ENCODE measurements at places on chromosomes 7 and 10.

- no peak for DNase-seq
Observed at GRCh38 chr7:108063520-108063933, 60.6 kb upstream of the LAMB1 start.

DNA sequence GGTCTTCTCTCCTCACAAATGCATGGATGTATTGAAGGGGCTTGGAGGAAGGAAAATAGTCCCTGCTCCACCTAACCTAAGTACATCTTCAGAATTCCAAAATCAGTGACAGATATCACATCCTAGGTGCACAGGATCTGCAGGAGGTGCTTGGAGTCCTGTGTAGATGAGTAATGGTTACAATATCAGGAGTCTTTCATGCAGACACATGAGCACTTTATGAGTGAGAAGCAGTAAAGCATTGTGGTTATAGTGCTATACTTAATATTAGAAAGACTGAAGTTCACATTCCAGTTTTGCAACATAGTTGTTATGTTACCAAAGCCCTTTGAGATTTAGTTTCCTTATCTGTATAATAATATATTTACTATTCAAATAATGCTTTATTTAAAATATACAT, 516.7 kb downstream of the NEBL start:
- DNase-seq: no peak

- DNase-seq: no peak
Observed at GRCh38 chr10:133230387-133231195, 574 bp downstream of the UTF1 start.

DNA sequence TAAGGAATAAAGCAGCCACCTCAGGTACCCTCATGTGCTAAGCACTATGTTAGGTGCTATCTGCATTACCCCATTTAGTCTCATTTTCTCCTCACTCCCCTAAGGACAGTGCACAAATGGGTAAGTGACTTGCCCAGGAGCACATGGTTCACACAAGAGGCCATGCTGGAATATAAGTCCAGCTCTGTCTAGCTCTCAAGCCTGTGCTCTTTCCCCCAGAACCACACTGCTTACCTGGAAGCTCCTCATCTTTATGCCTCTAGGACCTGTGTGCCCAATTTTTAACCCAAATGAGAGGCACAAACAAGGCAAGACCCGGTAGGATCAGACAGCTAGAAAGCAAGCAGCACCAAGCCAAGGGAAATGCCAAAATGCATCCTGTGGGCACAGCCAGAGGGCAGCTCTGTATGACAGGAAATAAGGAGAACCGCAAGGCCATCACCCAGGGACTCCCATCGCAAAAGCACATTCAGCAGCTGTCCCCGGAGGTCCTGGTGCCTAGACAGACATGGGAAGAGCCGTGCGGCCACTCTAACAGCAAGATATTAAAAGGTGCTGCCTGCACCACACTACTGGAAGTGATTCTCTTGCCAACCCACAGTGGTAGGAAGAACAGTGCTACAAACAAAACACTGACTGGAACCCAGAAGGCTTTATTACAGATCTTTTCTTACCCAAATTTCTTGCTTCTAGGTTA, 88.1 kb downstream of the GSAP start:
- no peak for DNase-seq

DNA sequence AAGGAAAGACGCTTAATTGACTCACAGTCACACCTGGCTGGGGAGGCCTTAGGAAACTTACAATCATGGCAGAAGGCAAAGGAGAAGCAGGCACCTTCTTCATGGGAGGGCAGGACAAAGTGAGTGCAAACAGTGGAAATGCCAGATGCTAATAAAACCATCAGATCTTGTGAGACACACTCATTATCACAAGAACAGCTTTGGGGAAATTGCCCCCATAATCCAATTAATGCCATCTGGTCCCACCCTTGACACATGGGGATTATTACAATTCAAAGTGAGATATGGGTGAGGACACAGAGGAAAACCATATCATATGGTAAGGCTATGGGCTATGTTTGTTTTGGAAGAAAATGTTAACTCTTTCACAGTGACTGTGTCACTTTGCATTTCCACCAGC, 1272.5 kb upstream of the CELF2 start:
- no peak for DNase-seq

- no peak for DNase-seq
Observed at GRCh38 chr7:80175744-80176143, 41.1 kb downstream of the GNAI1 start.

GRCh38 chr7:135758531-135758932, 9.9 kb upstream of the FAM180A start:
- no peak for DNase-seq

DNA sequence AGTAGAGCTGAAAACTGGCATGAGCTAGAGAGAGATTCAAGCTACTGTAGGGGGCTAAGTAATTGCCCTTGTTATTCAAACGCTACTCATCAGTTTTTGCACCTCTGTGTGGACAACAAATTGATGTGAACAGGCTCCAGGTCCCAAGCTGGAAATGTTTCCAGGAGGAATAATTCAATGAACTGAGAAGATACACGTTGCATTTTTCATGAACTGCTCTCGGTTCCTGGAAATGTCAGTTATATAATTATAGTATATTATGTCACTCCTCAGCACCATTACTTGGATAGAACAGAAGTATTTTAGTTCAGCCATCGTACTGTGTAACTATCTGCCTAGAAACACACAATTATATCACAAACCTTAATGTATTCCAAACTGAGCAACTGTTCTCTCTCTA, 65.9 kb upstream of the A1CF start:
- no peak for DNase-seq

GRCh38 chr7:32958046-32959025, 1.1 kb downstream of the FKBP9 start:
- peak; percentile 66 for DNase-seq

DNA sequence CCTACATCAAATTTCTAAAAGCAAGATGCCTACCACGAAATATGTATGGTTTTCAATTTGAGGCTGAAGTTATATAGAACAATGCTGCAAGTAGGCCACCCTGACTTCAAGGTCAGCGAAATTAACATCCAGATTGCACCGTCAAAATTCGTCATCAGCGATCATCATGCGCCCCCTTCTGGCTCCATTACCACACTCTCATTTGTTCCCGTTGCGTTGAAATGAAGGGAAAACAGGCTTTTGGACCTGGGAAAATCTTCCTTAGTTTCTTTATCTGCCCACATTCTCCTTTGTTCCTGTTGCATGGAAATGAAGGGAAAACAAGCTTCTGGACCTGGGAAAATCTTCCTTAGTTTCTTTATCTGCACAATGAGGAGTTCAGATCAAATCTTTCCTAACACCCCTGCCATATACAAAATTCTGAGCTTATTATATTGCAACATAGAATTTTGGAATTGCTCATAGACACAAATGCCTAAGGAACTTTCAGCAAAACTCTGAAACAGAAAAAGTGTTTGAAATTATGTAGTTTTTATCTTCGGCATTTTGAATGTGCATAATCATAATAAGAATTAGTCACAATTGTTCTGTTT, 98.2 kb upstream of the PRKCQ start:
- no peak for DNase-seq

GRCh38 chr7:363626-364025, 73.7 kb downstream of the FOXL3 start:
- no peak for DNase-seq

DNA sequence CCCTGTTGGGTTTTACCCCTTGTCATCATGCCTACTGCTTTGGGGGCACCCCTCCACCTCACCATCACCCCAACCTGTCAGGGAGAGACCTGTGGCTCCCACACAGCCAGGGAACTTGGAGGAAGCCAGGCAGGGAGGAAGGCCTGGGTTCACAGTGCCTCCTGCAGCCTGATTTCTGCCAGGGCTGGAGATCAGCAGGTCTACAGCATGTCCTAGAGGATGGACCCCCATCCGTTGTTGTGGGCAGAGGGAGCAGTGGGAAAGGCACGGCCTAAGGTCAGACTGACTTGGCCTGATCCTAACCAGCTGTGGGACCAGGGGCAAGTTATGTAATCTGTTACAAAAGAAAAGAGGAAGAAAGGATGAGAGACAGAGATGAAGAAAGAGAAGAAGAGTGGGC, 28.2 kb downstream of the ZCCHC24 start:
- no peak for DNase-seq

DNA sequence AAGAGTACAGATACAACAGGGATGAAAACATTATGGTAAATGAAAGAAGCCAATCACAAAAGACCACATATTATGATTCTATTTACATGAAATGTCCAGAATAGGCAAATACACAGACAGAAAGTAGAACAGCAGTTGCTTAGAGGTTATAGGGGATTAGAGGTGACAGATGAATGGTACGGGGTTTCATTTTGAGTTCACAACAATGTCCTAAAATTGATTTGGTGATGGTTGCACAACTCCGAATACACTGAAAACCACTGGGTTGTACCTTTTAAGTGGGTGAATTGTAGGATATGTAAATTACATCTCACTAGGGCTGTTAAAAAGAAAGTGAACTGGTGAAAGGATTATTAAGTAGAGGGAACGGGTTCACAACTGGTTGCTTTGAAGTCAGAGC, 76.3 kb upstream of the MRLN start:
- no peak for DNase-seq

GRCh38 chr7:37000511-37000910, 276.2 kb upstream of the AOAH start:
- DNase-seq: no peak

DNA sequence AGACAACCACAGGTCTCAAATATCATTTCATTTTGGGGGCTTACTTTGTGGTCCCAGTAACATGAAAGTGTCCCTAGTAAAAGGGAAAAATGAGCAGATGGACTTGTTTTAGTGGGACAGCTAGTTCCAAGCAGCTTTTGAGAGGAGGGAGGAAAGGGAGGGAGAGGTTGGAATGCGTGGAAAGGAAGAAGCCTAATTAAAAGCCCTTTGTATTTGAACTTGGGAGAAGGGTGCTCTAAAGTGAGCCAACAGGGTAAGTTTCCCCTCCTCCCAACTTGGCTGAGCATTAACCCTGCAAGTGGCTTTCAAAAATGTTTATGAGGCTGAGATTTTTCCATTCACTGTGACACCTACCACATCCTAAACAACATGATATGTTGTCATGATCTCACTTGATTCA, 38.8 kb upstream of the LYZL1 start:
- DNase-seq: no peak

DNA sequence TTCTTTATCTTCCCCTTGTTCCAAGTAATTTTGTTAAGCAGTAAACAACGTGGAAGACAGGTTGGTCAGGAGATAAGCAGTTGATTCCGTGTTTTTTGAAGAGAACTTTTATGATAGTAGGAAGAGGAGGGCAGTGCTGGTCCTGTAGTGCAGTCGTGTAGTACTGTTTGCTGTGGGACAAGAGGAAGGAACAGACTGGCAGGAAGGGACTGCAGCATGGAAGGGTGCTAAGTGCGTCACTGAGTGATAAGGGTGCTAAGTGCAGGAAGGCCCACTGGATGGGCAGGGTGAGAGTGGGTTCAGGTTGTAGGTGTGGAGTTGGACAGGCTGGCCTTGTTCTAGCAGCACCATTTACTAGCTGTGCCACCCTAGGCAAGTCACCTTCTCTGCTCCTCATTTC, 125.0 kb downstream of the SDK1 start:
- no peak for DNase-seq

GRCh38 chr10:74206746-74207145, 55.7 kb downstream of the ADK start:
- DNase-seq: no peak

DNA sequence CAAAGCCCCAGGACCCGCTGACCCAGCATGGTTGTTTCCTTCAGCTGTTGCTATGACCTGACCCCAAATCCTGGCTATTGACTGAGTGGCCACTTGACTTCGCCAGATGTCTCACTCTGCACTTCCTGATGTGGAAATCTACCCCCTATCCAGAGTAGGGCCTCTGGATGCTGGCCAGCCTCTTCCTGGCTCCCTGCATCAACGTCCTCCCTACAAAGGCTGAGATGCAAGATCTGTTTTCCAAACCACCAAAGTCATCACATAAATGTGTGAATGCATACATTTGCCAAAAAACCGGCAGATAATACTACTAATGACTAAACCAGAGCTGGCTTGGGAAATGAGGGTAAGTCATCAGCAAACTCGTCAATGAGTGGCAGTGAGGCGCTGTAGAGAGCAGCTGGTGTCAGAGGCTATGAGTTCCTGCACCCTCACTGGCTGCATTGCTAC, 70.4 kb downstream of the PYROXD2 start:
- no peak for DNase-seq

DNA sequence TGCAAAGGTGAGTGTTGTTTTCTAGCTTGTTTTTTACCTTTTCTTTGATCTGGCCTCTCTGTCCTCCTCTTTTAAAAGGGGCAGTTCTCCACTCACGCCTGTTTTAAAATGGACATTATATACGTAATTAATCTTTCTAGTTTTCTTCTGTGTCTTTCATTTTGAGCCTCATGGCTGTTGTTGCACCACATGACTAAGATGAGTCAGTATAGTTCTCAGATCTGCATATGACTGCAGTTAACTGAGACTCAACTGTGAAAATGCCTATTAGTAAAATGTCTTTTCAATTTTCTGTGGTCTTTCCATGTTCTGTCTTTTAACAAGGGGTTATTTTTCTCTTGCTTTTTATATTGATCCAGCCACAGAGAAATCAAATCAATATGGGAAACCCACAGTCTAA, 296.1 kb downstream of the CDK14 start:
- DNase-seq: no peak

GRCh38 chr7:130897515-130898419, 163.8 kb upstream of the KLF14 start:
- DNase-seq: no peak

DNA sequence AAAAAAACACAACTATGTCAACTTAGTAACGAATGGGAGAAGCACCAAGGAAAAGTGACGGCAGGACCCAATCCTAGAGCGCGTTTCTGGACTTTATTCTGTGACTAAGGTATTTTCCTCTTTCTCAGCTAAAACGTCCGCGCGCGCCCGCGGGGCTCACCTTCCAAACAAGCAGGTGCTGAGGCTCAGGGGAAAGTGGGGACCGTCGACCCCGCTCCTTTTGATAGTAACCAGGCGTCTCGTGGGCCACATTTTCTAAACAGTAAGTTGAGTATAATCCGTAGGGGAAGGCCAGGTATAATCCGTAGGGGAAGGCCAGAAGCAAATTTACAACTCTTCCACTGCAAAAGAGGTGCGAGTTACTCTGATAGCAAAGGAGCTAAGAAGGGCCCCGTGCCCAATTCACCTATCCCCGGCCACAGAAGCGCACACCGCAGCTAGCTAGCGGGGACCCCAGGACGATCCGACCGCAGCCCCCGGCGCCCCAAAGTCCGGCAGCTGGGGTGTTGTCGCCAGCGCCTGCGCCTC, 743 bp downstream of the MKI67 start:
- DNase-seq: no peak
